ENCODE measurements at places on chromosomes 7 and 10.

GRCh38 chr7:20172736-20173334 lies 44.3 kb downstream of the MACC1 start:
- DNase-seq, result peak; percentile 62

DNA sequence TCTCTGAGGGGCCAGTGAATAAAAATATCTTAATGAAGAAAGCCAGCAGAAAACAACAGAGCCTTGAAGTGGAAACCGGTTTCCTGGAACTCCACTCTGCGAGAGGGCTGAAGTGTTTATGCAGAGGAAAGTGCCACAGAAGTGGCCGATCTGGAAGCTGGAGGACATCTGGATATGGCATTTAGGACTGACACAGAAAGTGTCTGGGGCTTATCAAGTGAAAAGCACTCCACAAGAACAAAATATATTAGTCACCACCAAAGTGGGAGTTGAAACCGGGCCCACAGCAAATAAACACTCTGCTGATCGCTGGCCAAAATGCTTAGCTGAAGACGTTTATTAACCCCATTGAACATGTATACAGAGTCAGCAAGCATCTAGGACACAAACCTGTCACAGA lies 7.8 kb downstream of the NOD1 start:
- no peak for DNase-seq

DNA sequence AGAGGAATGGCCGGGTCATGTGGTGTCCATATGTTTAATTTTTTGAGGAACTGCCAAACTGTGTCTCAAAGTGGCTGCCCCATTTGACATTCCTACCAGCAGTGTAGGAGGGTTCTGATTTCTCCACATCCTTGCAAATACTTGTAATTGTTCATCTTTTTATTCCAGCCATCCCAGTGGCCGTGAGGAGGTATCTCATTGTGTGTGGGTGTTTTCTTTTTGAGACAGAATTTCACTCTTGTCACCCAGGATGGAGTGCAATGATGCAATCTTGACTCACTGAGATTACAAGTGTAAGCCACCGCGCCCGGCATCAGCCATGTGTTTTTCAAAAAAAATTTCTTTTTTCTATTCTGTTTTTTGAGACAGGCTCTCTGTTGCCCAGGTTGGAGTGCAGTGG lies 38.7 kb upstream of the DLG5 start:
- peak; percentile 19 for DNase-seq

- DNase-seq, result peak; percentile 30
Observed at GRCh38 chr10:87761892-87762291, 56.1 kb downstream of the ATAD1 start.

DNA sequence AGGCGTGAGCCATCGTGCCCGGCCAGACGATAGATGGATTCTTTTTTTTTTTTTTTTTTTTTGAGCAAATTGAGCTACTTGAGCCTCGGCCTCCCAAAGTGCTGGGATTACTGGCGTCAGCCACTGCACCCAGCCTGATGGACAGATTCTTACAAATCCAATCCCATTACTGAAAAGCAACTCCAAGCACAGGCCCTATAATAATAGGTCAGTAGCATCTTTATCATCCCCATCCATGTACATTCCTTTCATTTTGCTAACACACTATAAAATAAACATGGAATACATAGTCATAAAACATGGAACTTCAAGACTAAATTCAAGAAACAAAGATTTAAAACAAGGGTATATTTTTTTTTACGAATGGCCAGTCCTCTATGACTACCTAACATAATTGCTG lies 16.0 kb upstream of the RSBN1L start:
- DNase-seq, result no peak

DNA sequence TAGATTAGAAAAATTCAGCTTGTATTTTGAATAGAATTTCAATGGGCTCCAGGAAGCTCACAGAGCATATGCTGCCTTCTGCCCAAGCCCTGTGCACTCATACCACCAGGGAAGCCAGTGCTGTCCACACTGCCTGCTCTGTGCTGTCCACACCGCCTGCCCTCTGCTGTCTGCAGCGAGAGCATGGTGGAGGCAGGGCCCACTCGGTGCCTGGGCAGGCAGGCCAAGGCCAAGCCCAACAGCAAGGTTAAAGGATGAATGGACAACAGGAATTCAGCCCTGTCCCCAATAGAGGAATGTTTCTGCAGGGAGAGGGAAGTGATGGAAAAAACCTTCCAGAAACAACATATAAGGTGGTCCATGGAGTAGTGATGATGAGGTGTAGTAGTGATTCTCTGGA lies 146.8 kb downstream of the GFRA1 start:
- no peak for DNase-seq

- DNase-seq, result no peak
Observed at GRCh38 chr7:129650056-129650758, 38.7 kb downstream of the NRF1 start.

- DNase-seq, result no peak
Observed at GRCh38 chr10:79483948-79484347, 28.4 kb upstream of the EIF5AL1 start.

DNA sequence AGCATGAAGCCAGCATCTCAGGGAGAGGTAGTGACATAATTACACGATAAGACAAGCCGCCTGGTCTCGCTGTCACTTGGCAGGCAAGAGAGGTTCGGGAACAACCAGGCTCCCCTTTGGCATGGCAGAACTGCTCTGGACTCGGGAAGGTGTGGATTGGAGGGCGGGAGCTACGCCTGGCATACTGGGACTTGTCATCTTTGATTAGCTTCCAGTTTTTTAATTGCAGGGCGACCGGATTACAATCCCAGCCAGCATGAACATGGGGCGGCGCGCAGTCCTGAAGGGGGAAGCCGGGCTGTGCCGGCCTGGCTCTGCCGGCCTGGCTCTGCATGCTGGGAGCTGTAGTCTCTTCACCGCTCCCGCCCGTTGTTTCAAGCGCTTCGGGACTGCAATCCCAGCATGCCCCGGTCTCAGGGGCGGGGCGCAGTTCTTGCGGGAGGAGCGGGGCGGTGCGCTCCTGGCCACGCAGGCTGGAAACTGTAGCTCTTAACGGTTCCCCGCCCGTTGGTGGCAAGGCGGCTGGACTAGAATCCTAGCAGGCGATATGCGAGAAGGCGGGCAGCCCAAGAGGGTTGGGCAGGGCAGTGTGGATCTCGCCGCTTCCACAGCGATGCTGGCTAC lies 45.5 kb upstream of the ZNF716 start:
- DNase-seq, result no peak

DNA sequence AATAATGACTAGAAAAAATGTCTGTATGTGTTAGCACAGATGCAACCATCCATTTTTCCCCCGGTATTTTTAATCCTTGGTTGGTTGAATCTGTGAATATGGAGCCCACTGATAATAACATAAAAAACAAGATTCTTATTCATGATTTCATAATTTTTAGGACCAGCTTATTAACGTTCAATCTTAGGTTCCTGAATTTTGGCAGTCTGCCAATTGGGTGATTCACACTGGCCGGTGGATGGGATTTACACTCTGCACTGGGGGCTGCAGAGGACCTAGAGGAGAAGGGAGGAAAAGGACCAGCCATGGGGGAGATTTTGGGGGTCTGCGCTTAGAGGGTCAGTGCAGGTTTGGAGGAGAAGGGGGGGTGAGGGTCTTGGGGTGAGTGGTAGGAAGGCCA lies 327.9 kb downstream of the ACTR3B start:
- DNase-seq, result peak; percentile 5

DNA sequence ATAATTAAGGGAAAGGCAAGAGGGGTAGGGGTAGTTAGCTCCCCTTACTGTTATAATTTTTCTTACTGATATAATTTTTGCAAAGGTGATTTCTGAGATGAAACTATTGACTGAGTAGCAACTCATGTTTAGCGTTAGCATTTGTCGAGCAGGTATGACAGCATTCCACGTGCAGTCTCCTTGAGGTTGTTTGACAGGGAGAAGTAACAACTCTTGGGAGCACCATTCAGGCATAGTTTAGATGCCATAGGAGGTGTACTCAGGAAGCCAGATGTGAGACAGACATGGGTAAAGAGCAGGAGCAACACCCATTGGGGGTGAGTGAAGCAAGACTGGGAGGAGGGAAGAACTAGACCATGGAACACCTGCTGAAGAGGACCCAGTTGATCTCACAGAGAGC lies 96.6 kb upstream of the KLF6 start:
- DNase-seq, result no peak

GRCh38 chr10:80144696-80145131 lies 12.2 kb downstream of the PLAC9 start:
- DNase-seq, result no peak

DNA sequence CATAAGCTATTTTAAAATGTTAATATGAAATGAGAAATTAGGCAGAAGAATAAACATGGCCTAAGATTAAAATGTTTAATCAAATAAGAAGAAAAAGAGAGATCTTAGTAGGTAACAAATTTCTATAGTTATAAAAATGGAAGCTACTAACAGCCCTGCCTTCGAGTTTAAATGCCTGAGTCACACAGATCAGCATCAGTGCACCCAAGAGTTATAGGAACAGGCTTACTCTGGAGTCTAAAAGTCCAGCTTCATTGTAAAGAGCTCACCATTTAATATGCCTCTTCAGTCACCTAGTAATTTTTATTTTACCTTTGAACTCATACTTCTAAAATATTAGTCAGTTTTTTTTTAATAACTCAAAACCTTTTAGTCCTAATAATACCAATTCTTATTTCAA lies 52.6 kb downstream of the BRI3 start:
- no peak for DNase-seq

DNA sequence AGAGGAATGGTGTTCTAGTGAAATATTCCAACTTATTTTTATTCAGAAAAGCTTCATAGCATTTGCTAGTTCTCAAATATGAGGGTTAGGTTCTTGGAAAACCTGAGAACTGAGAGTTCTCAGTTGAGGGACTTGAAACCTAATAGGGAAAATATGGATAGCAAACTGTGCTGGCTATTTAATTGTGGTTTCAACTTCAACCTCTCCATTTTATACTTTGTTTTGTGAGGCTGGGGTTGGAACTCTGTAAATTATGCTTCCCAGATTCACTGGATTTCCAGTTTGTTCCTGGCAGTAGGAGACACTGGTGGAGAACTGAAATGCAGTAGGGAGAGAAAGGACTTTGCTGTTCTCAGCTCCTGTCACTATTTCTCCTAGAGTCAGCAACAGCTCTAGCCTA lies 52.7 kb downstream of the CDK14 start:
- no peak for DNase-seq

DNA sequence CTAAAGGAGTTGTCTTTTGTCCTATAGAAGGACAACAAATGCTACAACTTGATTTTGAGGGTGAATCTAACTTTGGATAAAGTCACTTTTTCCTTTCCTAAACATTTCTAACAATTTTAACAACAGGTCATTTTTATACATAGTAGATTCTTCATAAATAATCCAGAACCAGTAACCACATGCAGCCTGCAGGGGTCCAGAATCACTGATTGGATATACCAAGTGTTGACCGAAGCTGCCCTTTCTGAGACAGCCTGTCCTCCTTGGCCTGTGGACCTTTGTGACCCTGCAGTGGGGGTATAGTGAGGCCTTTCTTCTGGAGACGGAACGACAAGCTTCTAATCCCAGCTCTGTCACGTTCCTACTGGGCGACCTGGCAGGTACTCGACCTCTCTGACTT lies 34.8 kb upstream of the LAMB4 start:
- no peak for DNase-seq

GRCh38 chr10:101351017-101351416 lies 2.9 kb upstream of the BTRC start:
- no peak for DNase-seq

GRCh38 chr7:45567713-45568112 lies 6.5 kb upstream of the ADCY1 start:
- DNase-seq, result no peak

GRCh38 chr7:8157296-8157695 lies 104.7 kb downstream of the ICA1 start:
- no peak for DNase-seq

- no peak for DNase-seq
Observed at GRCh38 chr7:2299870-2300512, 14.2 kb downstream of the SNX8 start.

- DNase-seq, result no peak
Observed at GRCh38 chr10:77290528-77291155, 347.0 kb downstream of the KCNMA1 start.

GRCh38 chr7:26321435-26321834 lies 29.8 kb downstream of the SNX10 start:
- no peak for DNase-seq

GRCh38 chr10:12243864-12244620 lies 48.1 kb downstream of the CDC123 start:
- no peak for DNase-seq

- DNase-seq, result no peak
Observed at GRCh38 chr10:126155528-126155927, 232.7 kb downstream of the ADAM12 start.

DNA sequence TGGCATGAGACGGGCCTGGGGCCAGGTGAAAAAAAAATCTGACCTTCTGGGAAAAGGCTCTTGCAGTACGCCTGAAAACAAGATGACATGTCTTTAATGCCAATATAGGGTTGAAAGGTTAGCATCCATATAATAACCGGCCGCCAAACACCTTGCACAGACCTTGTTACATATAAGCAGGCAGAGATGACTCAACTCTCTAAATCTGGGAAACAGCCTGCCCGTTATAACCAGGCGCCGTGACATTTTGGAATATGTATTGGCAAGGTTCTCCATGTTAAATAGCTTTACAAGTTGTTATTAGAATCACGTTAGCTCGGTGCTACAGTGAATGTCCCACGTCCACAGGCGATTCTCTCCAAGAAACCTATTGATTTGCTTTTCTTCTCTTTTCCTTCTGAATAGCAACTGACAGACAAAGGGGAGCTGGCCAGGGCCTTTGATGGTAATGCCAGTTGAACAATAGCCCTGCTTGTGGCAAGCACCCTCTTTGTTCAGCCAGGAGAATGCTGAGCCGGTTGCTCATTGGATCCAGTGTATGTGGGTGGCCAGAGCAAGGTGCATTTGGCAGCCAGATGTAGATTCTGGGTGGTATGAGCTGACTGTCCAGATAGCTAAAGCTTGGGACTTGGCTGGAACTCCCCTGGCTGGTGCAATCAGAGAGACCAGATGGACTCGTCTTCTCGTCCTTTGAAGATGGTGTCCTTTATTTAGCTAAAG lies 80.1 kb upstream of the AUTS2 start:
- no peak for DNase-seq

- DNase-seq, result no peak
Observed at GRCh38 chr10:121994429-121994941, 5.5 kb downstream of the TACC2 start.

DNA sequence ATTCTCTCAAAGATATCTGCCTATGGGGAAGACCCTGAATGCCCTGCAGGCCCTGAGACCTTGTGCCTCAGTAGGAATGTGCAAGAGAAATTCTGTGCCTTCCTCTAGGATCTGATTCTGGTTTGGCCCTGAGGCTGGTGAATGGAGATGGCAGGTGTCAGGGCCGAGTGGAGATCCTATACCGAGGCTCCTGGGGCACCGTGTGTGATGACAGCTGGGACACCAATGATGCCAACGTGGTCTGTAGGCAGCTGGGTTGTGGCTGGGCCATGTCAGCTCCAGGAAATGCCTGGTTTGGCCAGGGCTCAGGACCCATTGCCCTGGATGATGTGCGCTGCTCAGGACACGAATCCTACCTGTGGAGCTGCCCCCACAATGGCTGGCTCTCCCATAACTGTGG lies 15.7 kb downstream of the DMBT1 start:
- no peak for DNase-seq

DNA sequence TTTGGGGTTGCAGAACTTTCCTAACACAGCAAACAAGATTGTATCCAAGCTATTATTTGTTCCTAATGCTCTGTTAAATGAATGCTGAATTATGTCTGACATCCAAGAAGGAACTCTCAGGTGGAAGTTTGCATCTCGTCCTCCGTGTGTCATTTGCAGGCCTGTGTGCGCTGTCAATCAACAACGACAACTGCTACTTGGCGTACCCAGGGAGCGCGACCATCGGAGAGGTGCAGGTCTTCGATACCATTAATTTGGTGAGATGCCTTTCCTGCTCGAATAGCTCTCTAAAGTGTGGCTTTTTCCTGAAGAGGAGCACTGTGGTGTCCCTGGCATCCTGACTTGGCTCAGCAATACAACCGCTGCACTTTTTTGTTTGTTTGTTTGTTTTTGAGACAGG lies 26.9 kb downstream of the WIPI2 start:
- DNase-seq, result no peak

Measured in erythroblast (primary cell).